Activated CD4-positive, alpha-beta T cell treated with anti-CD3 and anti-CD28 coated beads, Interleukin-2, amount 50 U/mL, for 4 hours (primary cell): ENCODE measurements at places on chromosomes 1 and 21.
A peak's percentile ranks its signal among the peaks of the same experiment; 100 is the strongest.

DNA sequence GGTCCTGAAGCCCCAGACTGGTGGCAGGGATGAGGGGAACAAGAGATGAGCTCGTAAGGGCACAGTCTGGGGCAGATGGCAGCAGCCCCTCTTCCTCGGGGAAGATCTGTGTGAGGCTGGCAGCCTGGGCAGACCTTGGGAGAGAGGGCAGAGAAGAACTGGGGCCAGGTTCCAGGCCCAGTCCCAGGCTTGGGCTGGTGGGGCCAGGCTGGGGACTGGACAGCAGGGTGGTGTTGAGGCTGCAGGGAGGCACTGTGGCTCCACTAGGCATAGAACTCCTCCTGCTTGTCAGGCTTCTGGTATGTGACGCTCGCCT is 35.7 kb downstream of the SDC3 start:
- no peak for DNase-seq

- DNase-seq, result peak; percentile 73
These were observed 570 bp upstream of the NEK7 start for GRCh38 chr1:198156111-198156744.

GRCh38 chr1:236502972-236503639 is 20.7 kb upstream of the LGALS8 start:
- DNase-seq, result no peak

- no peak for DNase-seq
These were observed 43.2 kb upstream of the FMO2 start for GRCh38 chr1:171141688-171142415.

GRCh38 chr1:41626616-41627375 is 142.3 kb upstream of the EDN2 start:
- DNase-seq, result peak; percentile 36

- DNase-seq, result peak; percentile 54
These were observed at the start of gene CAMK2N1 for GRCh38 chr1:20485527-20486456. TSS of gene CAMK2N1 (minus strand) at chr1:20486210. CDS start at chr1:20485379, 831 bp downstream.

DNA sequence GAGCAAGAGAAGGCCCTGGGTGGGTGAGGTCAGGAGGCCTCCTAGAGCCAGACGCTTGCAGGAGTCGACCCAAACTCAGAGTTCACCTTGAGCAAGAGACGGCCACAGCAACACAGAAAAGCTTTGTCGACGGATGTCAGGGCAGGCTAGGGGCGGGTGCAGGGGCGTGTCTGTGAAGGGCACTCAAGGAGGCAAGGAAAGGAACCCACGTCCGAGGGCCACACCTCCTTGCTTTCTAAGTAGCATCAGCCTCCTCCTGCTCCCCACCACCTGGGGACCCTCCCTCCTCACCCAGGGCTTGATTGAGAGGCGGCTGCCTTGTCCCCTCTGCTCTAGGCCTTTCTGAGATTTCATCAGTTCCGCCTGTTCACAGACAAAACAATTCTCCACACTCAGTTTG is 92.1 kb downstream of the OMA1 start:
- no peak for DNase-seq

DNA sequence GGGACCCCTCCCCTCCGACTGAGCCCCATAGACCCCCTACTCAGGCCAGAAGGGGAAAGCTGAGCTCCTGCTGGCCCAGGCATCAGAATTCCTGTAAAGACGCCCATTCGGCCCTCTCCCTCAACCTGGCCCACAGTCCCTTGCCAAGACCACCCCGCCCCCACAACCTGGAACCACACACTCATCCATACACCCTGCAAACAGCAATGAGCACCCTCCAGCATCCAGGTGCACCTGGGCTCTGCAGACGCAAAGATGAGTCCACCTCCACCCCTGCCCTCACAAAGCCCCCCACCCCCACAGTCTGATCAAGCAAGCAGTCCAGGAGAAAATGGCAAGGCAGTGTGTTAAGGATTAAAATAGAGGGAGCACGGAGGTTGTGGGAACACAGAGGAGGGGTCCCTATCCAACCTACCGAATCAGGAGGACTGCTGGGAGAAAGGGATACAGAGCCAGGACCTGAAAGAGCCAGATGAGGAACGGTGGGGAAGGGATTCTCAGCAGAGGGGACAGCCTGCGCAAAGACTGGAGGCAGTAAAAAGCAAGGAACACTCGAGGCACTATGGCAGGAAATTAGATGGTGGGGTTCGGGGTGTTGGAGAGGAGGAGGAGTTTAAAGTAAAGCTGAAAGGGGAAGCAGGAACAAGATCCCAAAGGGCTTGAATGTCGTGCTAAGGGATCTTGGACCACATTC is 67.3 kb upstream of the LAPTM5 start:
- no peak for DNase-seq

DNA sequence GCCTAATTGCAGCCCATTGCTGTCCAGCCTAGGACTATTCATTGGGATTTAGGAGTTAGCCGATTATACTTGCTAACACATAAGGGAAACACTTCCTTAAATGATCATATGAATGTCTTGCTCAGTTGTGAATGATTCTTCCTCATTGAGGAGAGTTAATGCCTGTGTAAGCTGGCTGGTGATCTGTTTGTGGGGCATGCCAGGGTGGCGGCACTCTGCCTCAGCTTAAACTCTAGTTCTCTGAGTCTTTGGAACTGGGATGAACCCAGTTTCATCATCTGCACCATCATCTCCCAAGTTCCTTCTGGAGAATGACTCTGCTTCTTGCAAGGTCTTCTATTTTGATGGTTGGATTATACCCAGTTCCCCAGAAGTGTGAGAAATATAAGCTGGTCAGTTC is 23.9 kb upstream of the SLAMF6 start:
- DNase-seq, result no peak

DNA sequence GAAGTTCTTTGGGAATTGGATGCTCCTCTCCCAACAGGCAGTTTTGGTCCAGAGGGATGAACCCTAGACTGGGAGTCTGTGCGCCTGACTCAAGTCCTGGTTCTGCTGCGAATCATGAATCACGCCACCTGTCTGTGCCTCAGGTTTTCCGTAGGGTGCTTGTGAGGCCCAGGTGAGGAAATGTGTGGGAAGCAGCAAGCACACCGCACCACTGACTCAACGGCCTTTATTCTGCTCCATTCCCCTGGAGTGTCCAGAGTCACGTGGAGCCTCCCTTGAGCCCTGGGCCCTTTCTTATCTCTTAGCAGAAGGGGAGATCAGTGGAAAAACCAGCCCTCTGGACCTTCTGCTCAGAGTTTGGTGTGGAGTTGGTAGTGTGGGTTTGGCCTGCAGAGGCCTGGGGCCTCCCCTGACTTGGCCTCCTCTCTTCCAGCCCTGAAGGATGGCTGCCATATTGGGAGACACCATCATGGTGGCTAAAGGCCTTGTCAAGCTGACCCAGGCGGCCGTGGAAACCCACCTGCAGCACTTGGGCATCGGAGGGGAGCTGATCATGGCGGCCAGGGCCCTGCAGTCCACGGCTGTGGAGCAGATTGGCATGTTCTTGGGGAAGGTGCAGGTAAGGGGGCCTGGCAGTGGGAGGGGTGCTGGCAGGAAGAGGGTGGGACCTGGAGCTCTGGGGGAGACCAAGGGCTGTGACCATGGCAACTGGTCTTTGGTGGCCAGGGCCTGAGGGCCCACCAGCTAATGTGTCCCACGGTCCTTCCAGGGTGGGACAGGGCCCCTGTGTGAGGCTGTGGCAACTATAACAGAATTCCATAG is 21.1 kb downstream of the COQ8A start:
- DNase-seq, result no peak

DNA sequence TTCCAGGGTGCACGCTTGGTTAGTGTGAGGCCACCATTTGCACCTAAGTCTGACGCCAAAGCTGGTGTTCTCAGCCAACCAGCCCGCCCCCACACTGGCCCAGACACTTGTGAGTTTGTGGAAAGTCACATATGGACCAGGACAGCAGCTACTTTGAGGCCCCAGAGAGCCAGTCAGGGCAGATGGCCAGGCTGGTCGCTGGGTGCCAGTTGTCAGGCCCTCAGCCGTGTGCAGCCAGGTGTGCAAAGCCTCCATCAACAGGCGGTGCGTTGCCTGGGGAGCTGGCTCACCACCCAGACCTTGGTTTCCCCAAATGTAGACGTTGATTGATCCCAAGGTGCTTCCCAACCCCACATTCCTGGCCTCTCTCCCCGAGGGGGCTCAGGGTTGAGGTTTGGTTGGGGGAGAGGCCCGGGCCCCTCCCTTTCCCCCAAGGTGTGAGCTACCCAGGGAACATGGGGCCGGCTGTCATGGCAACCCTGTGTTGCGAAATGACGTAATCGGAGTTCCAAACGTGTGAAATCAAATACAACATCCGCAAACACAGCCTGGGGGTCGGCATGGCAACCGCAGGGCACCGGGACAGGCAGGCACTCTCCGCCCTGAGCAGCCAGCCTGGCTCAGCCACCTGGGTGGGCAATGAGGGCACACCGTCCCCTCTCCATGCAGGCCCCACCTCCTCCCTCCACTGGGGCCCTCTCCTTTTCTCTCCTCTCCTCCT is 42.2 kb upstream of the WNT4 start:
- DNase-seq, result no peak

DNA sequence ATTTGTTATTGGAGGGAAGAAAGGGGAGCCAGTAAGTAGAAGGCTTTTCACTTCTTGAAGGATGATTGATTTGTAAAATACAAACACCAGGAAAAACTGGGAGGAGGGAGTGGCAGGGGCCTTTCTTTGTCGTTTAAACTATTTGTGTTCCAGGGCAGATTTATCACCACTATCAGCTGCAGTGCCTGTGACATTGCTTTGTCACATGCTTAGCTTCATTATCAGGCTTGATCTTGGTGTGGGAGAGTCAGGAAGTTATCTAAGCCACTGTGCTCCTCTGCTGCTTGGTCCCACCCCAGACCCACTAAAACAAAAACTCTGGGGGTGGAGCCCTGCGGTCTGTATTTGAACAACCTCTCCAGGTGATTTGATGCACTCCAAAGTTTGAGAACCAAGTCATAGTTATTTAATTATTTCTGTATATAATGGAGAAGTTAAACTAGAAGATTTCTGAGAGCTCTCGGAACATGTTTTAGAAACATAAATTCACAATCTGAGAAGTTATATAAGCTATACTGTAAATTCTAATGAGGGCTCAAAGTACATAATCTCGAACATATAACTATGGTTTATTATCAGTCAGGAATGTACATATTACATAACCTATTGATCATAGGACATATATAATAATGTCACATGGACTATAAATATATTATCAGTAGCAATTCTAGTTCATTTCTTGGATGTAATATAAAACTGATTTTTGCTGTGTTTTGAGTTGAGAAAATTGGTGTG is 87.9 kb downstream of the CDC14A start:
- peak; percentile 65 for DNase-seq

DNA sequence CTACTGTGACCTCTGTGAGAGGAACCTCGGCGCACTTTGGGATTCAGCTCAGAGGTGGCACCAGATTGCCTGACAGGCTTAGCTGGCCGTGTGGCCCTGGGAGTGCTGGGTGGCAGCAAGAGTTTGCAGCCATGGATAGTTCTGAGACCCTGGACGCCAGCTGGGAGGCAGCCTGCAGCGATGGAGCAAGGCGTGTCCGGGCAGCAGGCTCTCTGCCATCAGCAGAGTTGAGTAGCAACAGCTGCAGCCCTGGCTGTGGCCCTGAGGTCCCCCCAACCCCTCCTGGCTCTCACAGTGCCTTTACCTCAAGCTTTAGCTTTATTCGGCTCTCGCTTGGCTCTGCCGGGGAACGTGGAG is 67.5 kb downstream of the DISC1 start:
- no peak for DNase-seq

DNA sequence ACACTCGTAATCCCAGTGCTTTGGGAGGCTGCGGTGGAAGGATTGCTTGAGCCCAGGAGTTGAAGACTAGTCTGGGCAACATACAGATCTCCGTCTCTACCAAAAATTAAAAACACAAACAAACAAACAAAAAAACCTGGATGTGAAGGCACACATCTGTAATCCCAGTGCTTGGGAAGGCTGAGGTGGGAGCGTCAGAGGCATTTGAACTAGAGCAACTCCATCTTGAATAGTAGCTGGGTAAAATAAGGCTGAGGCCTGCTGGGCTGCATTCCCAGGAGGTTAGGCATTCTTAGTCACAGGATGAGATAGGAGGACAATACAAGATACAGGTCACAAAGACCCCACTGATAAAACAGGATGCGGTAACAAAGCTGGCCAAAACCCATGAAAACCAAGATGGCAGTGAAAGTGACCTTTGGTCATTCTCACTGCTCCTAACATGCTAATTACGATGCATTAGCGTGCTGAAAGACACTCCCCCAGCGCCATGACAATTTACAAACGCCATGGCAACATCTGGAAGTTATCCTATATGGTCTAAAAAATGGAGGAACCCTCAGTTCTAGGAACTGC is 33.2 kb upstream of the RD3 start:
- no peak for DNase-seq

DNA sequence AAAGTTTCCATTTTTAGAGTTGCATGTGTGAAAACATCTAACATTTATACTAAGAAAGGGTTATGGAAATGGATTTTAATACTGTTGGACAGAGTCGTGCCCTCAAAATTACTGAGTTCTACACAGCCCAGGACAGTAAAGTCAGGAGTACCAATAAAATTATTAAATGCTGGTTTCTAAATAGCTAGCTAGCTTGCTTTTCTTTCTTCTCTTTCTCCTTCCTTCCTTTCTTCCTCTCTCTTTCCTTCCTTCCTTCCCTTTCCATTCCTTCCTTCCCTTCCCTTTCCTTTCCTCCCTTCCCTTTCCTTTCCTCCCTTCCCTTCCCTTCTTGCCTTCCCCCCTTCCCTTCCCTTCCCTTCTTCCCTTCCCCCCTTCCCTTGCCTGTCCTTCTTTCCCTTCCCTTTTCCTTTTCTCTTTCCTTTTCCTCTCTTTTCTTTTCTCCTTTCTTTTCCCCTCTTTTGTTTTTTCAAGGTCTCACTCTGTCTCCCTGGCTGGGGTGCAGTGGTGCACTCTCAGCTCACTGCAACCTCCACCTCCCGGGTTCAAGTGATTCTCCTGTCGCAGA is 33.9 kb downstream of the YTHDF2 start:
- DNase-seq, result no peak

DNA sequence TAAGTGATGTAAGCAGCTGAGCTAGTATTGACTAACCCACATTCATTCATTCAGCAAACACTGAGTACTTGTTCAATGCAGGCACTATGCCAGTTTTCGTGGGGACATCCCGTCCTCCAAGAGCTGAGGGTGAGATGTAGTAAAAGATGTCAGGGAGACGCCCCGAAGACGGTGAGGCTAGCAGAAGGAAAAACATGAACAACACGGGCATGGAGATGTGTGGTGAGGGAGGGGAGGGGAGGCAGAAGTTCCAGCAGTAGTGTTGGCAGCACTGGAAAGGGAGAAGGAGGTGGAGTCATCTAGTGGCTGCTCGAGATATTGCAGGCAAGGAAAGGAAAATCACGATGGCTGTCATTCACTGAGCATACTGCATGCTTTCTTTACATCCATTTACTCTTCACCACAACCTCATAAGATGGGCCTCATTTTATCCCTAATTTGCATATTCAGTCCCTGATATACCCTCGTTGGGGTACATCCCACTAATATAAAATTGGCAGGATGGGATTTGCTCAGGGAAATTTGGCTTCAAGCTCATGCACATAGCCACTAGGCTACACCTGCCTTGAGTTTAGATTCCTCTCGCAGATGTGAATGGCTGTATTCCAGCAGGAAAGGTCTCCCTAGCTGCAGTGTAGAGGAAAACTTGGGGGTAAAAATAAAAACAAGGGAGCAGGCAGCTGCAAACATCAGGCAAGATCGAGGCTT is 14.5 kb downstream of the PDZK1IP1 start:
- peak; percentile 14 for DNase-seq

- no peak for DNase-seq
These were observed at the start of gene SLC37A1 for GRCh38 chr21:42513151-42513984. TSS of gene SLC37A1 (plus strand) at chr21:42513852. CDS start at chr21:42518455, 4,603 bp downstream.

- DNase-seq, result no peak
These were observed 120.2 kb downstream of the ROR1 start for GRCh38 chr1:63893976-63894375.
